ENCODE measurements at places on chromosomes 12 and 14.

GRCh38 chr12:124098887-124099286 lies 125.9 kb downstream of the ZNF664 start:
- no peak for DNase-seq

GRCh38 chr14:72916174-72916573 lies 10.1 kb upstream of the DCAF4 start:
- DNase-seq, result no peak

DNA sequence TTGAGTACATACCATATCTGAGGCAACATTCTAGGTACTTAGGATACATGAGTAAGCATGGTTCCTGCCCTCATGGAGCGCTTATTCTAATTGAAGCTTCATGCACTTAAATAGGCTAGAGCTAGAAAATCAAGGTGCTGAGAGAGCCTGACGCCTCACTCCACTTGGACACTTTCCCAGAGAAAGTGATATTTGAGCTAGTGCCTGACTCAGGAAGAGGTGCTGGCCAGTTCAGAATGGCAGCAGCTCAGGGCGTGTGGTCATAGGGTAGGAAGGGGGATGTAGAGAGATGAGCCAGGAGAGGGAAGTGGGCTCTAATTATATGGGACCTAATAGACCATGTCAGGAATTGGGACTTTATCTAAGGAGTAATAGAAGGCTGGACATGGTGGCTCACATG lies 33.3 kb downstream of the TULP3 start:
- no peak for DNase-seq

DNA sequence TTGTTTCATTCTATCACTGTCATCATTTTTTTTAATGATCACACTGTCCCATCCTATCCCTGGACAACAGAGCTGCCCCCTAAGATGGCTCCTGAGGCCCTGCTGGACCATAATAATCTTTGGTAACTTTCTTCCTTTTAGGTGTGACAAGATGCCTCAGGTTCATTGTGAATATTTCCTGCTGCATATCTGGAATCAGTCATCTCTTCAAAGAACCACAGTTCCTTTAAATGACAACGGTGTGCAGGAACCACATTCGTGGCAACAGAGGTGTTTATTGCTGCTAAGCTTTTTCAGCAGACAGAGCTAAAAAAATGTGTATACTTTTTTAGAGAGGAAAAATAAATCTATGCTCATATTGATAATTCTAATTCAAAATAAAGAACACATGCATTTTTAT lies 312.9 kb downstream of the MED13L start:
- DNase-seq, result no peak

DNA sequence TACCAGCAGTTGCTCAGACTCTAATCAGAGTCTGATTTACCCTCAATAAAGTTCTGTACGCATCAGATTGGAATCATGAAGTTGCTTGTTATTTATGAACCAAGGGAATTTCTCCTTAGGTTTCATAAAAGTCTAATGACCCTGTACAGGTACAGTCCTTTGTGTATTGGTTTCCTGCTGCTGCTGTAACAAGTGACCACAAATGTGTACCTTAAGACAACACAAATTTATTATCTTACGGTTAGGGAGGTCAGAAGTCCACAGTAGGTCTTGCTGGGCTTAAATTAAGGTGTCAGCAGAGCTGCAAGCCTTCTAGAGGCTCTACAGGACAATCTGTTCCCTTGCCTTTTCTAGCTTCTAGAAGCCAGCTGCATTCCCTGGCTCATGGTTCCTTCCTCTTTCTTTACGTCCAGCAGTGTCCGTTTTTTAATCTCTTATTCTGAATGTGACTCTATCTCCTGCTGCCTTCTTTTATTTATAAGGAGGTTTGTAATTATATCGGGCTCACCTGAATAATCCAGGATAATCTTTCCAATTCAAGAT lies 6.7 kb upstream of the DERA start:
- DNase-seq, result no peak

DNA sequence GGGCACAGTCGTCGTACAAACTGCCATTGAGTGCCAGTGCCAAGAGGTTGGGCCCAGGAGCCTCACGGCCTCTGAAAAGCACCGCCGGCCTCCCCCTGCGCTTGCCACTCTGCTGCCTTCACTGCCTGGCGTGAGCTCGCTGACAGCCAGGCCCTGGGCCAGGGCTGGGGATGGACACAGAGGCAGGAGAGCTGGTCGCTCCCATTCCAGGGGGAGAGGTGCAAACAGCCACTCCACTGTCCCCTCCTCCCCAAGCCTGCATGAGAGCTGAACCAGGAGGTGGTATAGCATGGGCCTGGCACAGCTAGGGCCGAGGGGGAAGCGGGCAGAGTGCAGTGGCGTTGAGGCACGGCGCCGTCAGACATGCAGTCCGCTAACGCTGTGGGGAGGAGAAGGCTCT lies 4.6 kb downstream of the ADSS1 start:
- DNase-seq, result no peak
